Suprapubic skin (tissue), 4 donors: ENCODE measurements at places on chromosomes 12 and 14. TPM values are rescaled to one million over a fixed set of nuclear protein-coding genes. Genes with fewer than 3 reads are reported as not detected.

Gene MFAP5
- total RNA-seq: 18.1 TPM

Gene ZNF219
- 58.4 TPM for total RNA-seq

Gene EIF2B2
- 28.9 TPM for total RNA-seq

Gene SMCO2
- 0.94 TPM for total RNA-seq

Gene RIPK3
- 13.7 TPM for total RNA-seq

Gene KCNJ8
- 5.4 TPM for total RNA-seq

Gene TAS2R9
- not detected for total RNA-seq

Gene KERA
- total RNA-seq: not detected

Gene TAPBPL
- 25.2 TPM for total RNA-seq

Gene EXOC3L4
- 1.5 TPM for total RNA-seq

- no peak for DNase-seq
These were observed 31.6 kb downstream of the KRT76 start for GRCh38 chr12:52745554-52745953.

GRCh38 chr12:105109465-105110212 lies 2.1 kb downstream of the WASHC4 start:
- DNase-seq: no peak

GRCh38 chr12:57218030-57218853 lies 1.6 kb downstream of the NXPH4 start:
- no peak for DNase-seq

DNA sequence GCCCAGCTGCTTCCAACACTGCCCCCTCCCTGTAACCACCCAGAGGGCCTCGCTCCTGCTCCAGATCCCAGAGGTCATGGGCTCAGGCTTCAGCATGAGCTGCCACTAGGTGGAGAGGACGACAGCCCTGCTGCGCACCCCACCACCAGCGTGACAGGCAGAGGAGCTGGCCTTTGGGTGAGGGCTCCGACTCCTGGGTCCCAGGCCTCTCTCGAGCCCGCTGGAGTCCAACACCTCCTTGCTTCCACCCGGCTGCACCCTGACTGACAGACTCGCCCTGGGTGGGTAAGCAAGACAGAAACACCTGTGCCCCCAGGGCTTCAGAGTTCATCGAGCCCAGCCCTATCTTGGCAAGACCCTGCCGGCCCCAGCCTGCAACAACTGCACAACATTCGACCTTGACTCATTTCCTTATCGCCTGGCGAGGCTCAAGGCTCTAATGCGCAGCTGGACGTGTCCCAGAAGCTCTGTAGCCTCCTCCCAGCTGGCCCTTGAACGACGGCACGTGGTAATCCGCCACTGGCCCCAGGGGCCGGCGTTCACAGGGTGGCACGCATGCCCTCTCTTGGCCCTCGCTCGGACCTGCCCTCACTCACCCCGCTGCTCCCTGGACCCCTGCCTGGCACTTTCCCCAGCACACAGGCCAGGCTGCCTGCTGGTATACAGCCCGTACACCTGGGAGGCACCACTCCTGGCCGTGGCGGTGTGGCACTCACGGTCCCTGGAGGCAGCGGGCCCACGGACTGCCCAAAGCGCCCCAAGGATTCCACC lies 28.0 kb downstream of the VPS37B start:
- DNase-seq: peak; percentile 80

DNA sequence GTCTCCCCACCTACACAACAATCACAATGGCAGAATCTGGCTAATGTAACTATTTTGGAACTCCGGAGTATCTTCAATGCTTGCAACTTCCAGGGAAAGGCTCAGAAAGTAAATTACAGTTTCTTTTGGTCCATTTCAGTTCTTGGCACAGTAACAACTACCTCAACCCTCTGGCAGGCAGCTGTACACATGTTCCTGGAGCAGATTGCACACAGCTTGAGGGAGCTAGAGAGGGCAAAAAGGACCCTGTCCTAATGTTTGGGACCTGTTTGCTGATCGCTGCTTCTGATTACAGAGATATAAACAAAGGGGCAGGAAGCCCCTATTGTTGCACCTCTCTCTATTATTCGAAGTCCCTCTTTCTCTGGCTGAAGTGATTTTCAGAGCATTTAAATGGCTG lies 35.2 kb upstream of the SLC38A1 start:
- no peak for DNase-seq

- no peak for DNase-seq
These were observed 205.8 kb upstream of the RTL1 start for GRCh38 chr14:101109347-101109638.

DNA sequence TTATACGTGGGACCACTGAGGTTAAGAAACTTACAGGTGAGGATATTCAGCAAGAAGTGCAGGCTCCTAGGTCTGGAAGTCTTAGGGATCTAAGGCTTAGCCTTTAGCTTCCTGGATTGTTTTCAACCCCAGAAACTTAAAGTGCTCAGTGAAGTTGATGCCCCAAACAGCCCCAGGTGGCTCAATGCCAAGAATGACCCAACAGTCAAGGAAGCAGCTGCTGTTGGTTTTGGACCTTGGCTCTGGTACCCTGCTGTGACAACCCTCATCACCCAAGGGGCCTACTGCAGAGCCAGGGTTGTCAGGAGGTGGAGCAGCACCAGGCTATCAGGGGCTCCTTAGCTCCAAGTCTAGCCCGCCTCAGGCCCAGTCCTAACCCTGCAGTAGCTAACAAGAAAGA lies 36.8 kb downstream of the VDR start:
- no peak for DNase-seq

- no peak for DNase-seq
These were observed 95.1 kb downstream of the LLPH start for GRCh38 chr12:66035288-66035966.

GRCh38 chr12:40635141-40635731 lies 57.0 kb upstream of the CNTN1 start:
- DNase-seq: no peak

DNA sequence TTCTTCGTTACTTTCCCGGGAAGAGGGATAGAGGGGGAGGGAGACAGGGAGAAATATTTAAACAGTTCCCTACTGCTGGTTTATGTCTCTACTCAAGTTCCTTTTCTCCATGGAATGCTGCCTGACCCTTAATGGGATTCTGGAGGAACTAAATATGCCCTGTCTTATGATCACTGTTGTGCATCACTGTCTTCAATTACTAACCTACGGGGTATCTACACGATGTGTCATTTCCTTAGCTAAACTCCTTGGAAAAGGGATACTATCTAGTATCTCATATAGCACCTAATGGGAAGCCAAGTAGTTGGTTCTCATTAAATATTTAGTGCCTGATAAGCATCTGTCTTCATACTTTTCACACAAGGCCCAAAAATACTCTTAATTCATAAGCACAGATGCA lies 37.5 kb upstream of the FBLN5 start:
- no peak for DNase-seq

- DNase-seq: no peak
These were observed 31.5 kb downstream of the EPS8 start for GRCh38 chr12:15757553-15758255.

DNA sequence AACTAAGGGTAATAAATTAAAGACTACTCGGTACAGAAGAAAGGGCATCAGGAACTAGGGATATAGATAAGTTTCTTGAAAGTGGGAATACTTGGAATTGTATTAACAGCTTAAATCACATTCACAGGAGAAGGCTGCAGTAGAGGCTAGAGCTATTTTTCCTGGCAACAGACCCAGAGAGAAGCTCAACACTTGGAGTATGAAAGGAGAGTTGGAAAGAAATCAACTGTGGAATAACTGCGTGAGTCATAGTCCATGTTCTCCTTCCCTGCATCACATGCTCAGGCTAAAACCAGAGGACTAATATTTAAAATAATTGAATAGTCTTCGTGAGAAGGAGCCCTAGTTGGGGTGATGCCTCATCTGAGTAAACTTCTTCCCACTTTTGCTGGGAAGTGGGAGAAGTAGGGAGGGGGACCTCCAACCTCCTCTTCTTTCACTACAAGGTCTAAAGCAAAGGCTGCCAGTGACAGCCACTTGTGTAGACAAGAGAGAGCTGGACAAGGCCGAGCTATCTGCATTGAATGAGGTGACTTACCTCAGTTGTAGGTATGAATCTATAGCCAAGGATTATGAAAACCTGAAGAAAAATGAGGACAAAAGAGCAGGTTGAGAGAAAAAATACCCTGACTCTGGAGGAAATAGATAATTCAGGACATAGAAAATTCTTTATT lies 32.7 kb downstream of the DYRK2 start:
- DNase-seq: no peak

DNA sequence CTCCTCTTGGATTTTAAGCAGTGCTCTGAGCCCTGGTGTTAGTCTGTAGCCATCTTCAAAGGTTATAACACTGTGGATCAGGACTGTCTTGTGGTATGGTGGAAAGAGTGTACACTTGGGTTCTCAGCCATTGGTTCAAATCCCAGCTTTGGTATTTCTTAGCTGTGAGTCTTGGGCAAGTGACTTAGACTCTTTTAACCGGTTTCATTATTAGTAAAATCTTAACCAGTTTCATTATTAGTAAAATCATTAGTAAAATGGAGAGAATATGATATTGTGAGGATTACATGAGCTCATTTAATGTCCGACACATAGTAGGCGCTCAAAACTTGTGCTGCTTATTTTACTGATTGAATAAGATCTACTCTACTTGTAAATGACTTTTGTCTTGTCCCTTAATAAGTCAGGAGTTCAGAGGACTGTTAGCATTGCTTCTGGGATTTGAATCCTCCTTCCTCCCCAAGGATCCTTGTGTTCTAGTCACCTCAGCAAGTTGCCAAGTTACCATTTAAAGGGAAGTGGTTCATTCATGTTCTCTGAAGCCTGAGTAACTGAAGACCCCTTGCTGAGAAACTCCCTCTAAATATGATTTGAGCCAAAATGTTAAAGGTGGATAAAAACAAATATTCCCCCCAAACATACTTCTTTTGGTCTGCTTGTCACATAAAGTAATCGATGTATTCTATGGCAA lies 12.4 kb downstream of the TTLL5 start:
- no peak for DNase-seq

GRCh38 chr12:40312982-40313576 lies 88.3 kb downstream of the LRRK2 start:
- no peak for DNase-seq

DNA sequence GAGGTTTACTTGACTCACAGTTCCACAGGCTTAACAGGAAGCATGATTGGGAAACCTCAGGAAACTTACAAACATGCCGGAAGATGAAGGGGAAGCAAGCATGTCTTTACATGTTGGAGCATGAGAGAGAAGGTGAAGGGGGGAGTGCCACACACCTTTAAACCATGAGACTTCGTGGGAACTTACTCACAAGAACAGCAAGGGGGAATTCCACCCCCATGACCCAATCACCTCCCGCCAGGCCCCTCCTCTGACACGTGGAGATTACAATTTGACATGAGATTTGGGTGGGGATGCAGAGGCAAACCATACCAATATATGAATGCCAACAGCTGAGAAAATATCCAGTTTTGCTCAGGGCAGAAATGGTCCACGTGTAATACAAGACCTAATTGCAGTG lies 518.6 kb downstream of the VRK1 start:
- no peak for DNase-seq

- no peak for DNase-seq
These were observed 21.5 kb downstream of the ANAPC5 start for GRCh38 chr12:121330692-121331091.

DNA sequence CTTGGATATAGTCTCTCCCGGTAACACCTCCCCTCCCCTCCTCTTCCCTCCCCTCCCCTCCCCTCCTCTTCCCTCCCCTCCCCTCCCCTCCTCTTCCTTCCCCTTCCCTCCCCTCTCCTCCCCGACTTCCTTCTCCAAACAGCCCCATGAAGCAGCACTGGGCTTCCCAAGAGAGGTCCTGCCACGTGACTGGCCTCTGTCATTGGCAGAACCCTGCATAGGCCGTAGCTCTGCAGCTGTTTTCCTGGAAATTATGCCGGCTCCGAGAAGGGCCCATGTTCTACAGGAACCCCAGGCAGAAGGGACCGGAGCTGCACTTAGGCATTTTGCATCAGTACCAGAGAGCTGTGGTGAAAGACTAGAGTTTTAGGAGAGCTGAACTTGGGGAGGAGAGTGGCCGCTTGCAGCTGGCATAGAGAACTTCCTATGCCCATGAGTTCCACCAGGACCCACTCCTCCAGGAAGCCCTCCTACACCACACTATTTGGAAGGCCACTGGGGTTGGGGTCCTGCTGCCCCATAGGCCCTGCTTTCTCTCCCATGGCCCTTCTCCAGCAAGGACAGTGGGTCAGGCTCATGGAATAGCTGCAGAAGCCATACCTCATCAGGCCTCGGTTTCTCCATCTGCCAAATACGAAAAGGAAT lies 5.1 kb upstream of the TNFAIP2 start:
- no peak for DNase-seq

DNA sequence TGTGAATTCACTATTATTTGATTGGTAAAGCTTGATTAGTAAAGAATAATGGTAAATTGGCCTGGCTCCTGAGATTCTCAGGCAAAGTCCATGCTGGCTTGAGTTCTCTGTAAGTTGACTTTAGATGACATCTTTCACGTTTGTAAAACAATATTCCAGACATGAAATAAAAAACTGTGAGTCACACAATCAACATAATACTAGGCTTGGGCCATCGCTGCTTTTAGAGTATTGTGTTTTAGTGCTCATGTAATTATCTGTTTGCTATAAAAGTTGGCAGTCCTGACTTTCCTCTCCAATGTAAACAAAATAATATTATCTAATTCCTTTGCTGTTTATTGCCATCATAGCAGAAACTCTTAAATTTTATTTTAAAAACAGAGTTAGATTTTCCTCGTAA lies 3.9 kb upstream of the TBC1D30 start:
- DNase-seq: no peak

- peak; percentile 90 for DNase-seq
These were observed 16.4 kb downstream of the LRCOL1 start for GRCh38 chr12:132593938-132594358.

DNA sequence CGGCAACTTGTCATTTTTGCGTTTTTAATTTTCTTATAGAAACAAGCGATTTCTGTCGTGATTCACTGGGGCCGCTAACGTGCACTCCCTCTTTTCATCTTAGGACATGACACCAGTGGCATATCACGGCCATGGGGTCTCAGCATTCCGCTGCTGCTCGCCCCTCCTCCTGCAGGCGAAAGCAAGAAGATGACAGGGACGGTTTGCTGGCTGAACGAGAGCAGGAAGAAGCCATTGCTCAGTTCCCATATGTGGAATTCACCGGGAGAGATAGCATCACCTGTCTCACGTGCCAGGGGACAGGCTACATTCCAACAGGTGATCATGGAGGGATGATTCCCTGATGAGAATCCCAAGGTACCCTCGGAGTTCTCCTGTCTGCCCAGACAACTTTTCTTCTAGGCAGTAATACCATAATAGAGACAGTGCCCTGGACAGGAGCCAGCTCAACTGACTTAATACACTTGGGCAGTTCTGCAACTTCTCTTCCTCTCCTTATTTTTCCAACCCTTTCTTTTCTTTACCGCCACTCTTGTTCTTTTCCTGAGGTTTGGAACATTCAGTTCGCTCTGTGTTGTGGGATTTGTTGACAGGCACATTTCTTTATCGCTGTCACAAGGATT lies 821 bp downstream of the TMEM106C start:
- no peak for DNase-seq
